ENCODE measurements at places on chromosomes 6 and 20. TPM values are rescaled to one million over a fixed set of nuclear protein-coding genes. Genes with fewer than 3 reads are reported as not detected.

Gene OPRM1
- not detected for total RNA-seq

Gene MYMX
- total RNA-seq = 2.5 TPM

Gene NRSN1
- total RNA-seq = not detected

- DNase-seq = no peak
Observed at GRCh38 chr6:110816677-110817076, 1.4 kb upstream of the CDK19 start.

DNA sequence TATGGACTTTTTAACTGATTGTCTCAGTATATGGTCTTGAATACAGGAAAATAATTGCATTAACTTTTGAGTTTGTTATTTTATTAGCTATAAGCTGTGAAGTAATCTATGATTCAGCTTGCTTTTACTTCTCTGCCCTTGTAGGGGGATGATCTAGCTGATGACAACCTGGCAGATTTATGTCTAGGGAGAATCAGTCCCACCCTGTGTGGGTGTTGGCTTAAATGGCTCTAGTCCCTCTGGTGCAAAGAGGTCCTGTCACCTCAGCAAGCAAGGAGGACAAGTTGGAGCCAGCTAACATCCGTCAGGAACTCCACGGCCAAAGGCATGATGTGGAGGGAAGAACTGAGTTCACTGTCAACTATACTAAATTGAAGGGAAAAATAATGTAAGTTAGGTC is 495.3 kb downstream of the BMP2 start:
- DNase-seq = no peak

DNA sequence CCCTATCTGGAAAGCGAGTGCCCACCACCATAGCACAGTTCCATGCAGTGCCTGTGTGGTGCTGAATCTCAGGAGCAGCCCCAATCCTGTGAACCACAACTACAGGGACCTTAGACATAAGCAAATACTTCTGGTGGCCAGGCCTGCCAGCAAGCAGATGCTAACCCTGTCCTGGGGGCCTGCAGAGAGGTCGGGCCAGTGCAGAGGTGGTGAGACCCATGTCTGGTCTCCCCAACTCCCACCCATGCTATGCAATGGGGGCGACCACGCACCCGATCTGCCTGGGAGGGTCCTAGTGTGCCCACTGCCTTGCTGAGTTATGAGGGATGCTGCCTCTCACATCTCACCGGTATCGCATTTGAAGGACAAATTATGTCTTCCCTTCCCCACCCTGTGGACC is 151.6 kb upstream of the ZNF337 start:
- DNase-seq = no peak

DNA sequence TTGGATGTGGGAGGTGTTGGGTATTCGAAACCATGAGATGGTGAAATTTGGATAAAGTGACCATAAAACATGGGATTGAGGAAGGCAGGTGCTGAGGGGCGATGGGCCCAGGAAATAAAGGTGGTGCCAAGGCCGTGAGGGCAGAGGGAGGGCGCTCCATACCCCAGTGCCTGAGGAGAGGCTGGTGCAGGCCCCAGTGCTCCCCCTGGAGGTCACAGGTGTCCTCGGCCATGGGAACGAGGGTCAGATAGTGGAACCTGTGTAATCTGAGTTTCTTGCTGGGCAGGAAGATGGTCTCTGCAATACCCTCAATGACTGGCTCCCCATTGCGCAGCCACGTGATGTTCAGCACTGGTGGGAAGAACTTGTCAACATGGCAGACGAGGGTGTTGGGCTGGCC is 16.2 kb downstream of the HLA-DPB1 start:
- peak; percentile 24 for DNase-seq

- no peak for DNase-seq
Observed at GRCh38 chr6:6705061-6705425, 116.5 kb downstream of the LY86 start.

DNA sequence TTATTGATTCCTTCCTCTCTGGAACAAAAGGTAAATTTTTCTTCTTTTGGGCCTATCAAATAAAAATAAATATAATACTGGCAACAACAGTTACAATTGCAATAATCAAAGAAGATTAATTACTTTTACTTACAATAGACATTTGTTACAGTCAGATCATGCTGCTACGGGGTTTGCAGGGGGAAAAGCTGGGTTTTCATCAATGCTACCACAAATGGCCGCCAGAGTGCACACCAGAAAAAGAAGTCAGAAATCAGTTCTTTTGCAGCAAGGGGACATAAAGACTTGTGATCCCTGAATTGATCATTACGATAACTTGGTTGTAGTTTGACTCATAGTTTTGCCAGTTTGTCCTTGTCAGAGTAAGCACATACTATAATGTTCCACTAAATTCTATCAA is 714.5 kb upstream of the EYS start:
- no peak for DNase-seq

DNA sequence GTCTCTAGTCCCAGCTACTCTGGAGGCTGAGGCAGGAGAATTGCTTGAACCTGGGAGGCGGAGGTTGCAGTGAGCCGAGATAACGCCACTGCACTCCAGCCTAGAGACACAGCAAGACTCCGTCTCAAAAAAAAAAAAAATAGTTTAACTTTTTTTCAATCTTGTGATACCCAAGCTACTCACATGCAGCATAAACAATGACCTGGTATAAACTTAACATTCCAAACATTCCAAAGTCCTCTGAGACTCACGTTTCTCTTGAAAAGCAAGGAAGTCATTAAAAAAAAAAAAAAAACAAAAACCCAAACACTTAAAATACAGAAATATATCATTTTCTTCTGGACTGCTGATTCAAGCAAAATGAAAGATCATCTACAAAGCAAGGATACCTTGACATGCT is 14.3 kb downstream of the CRNKL1 start:
- DNase-seq = no peak

DNA sequence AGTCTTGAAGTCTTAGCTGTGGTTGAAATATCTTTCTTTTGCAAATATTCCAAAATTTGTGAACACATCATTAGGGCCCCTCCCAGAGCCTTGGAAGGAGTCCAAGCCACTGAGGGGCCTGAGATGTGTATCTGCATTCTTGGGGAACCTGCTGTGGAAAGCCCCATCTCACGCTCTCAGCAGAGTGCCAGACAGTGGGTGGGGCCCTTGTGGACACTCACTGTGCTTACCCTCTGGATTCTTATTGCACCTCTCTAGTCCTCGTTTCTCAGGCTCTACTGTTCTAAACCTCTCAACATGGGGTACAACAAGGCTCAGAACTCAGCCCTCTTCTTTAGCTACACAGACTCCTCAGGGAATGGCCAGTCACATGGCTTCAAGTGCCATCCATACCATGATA is 416.2 kb upstream of the CDH4 start:
- no peak for DNase-seq

- DNase-seq = peak; percentile 50
Observed at GRCh38 chr6:4281341-4282293, 146.2 kb upstream of the ECI2 start.

Measured in pancreas (tissue), 10 donors.